ENCODE measurements at places on chromosomes 16 and 17. TPM values are rescaled to one million over a fixed set of nuclear protein-coding genes. Genes with fewer than 3 reads are reported as not detected.

DNA sequence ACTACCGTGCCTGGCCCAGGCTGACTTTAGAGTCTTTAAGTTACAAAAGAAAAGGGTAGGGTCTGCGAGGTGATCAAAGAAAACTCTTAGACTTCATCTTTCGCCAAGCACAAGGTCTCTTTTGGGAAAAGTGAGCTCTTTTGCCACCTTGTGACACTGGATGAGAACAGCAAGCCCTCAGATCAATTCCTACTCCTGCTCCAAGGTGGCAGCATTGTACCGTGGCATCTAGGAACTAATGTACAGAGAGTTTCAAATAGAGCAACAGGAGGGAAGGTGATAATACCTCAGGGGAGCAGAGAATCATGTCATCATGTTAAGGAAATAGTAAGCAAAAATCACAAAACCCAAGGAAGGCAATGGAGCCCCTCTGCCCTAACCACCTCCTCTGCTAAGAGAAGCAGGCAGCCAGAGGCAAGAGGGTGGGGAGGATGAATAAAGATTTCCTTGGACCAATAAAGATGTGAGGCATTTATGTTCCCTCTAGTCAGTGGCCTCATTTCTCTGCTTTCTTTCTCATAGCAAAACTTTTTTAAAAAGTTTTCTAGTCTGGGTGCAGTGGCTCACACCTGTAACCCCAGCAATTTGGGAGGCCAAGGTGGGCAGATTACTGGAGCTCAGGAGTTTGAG lies 2.1 kb upstream of the C17orf78 start:
- DNase-seq: peak; percentile 82

GRCh38 chr16:81367821-81368220 lies 53.1 kb downstream of the GAN start:
- DNase-seq: no peak

Gene GRAP
- polyA plus RNA-seq: 4.6 TPM

DNA sequence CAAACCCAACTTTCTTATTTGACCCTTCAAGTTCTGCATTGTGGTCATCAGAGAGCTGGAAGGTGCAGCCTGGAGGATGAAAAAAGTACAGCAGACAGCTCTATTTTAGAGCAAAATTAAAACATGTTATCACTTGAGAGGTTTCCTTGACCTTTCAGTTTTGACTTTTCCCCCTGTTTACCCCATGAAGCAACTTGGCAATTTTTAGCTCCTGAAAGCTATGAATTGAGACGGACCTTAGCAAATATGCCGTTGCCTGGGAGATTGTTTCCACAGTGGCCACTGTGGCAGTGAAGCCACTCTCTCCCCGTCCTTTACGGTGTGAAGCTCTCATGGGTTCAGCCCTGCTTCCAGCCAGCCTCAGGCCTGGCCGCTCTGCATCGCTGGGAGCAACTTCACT lies 398.6 kb downstream of the CPPED1 start:
- DNase-seq: no peak

Gene KRT9
- polyA plus RNA-seq: not detected

DNA sequence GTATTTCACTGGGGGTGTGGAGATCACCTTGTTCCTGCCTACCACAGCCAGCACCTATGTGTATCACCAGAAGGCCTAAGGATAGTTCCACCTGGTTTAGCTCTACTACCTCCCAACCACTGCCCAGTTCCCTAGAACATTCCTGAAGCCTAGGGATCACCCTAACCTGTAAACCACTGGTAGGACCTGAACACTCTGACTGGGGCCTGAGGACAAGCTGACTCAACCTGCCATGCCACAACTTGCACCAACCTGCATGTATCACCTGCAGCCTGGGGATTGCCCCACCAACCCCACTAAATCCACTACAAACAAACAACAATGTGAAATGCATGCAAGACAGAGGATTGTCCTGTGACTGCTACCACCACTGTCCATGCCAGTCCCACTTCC lies 128.1 kb downstream of the KIF2B start:
- no peak for DNase-seq

Gene IRX5
- polyA plus RNA-seq: 7.9 TPM

DNA sequence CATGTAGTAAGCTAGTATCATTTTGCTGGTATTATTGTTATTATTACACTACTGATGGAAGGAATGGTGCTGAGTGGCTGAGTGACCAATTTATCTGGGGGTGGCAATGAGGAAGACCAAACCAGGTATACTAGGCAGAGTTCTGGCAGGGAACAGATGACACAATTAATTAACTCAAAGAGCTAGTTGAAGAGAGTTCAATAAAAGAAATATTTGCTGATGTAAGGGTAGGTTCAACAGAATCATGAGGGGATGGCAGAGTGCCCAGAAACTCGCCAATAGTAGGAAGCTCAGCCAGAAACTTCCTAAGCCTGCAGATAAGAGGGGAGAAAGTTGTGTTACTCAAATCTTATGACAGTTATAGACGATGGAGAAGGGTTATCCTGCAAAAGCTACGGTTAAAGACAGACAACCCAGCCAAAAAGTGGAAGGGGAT lies 352.5 kb downstream of the KCNJ2 start:
- no peak for DNase-seq

- DNase-seq: peak; percentile 98
Measured at GRCh38 chr17:51046514-51047384, 73.9 kb downstream of the SPAG9 start.

Gene GPR142
- polyA plus RNA-seq: 0.16 TPM

GRCh38 chr16:53334581-53334980 lies 99.7 kb upstream of the RBL2 start:
- no peak for DNase-seq

DNA sequence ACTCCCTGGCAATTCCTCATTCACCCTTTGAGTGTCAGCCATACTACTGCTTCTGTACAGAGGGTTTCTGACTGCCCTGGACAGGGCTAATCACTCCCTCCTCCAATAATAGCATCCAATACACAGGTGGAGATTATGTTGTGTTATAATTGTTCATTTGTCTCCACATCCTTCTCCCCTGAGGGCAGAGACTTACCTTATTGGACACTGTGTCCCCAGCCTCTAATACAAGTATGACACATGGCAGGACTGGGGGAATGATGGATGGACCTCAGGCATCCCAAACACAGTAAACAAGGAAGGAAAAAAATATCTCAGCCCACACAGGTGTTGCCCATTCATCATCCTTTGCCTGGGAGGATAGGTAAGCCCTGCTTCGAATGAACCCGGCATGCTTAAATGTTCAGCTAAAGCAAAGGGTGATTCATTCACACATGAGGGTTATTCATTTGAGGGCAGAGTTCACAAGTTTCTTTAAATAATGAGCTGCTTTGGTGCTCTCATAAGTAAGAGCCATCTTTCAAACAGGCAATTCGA lies 34.8 kb downstream of the MMD start:
- DNase-seq: no peak

Gene DNAH3
- polyA plus RNA-seq: 0.36 TPM

DNA sequence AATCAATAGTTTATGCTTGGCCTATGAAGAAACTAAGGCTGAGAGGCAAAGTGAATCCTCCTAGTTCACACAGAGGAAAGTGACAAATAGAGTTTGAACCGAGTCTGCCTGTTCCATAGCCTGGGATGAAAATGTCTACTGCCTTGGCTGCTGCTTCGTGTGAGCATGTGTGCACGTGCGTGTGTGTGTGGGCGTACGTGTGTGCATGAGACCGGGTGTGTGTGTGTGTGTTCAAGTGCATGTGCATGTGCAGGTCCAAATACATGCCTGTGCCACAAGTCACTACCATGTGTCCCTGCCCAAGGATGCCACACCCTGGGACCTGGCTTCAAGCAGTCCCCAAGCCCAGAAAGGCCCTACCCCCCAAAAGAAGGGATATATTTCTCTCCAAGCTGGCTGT lies 13.6 kb downstream of the SEZ6 start:
- DNase-seq: no peak

- DNase-seq: no peak
Measured at GRCh38 chr16:23824909-23825308, 10.9 kb upstream of the PRKCB start.

Gene DVL2
- polyA plus RNA-seq: 64.6 TPM

DNA sequence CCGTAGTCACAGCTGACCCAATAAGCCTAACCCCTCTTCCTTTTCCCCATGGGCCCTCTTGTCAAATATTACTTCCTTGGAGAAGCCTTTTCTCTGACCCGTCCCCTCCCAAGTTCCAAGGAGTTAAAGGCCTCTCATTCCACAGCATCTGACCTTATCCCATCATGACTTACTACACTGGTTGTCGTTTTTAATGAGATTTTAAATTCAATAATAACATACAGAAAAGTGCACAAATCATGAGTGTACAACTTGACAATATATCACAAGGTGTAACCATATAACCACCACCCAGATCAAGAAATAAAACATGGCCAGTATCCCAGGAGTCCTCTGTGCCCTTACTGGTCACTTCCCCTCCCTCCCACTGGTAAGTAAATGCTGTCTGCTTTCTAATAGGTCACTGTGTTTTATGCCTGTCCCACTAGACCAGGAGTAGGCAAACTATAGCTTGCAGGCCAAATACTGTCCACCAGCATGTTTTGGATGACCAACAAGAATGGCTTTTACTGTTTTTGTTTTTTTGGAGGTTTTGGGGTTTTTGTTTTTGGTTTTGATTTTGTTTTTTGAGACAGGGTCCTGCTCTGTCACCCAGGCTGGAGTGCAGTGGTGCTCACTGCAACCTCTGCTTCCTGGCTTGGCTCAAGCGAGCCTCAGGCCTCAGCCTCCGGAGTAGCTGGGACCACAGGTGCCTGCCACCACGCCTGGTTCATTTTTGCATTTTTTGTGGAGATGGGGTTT lies 1.2 kb upstream of the FDXR start:
- DNase-seq: no peak

Gene TMEM98
- polyA plus RNA-seq: 235 TPM

Gene OR4D2
- polyA plus RNA-seq: not detected

- DNase-seq: no peak
Measured at GRCh38 chr16:70615945-70616344, 30.4 kb upstream of the IL34 start.

DNA sequence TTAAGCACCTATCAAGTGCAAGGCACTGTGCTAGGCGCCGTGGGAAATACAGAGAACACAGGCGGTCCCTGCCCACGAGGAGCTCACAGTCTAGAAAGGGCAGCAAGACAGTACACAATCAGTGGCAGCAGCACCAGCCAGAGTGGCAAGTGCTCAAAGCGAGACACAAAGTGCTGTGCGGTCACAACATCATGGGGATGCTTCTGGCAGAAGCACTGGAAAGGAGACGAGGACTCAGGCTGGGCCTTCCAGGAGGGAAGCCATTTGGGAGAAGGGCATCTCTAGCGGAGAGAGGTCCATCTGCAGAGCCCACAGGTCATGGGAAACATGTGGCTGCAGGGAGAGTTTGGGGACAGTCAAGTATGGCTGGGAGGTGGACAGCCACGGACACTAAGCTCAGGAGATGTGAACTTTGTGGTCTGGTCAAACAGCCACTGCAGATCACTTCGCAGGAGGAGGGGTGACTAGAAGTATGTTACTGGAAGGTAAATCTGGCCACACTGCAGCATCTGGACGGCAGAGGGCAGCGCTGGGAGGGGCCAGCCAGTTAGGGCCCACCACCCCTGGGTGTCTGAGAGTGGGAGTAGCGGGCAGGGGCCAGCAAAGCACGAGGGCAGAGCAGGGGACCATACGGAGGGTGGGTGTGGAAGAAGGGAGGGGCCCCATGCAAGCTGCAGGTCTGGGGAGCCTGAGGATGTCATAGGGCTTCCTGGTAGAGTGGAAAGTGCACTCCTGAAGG lies 71.1 kb downstream of the N4BP1 start:
- no peak for DNase-seq

DNA sequence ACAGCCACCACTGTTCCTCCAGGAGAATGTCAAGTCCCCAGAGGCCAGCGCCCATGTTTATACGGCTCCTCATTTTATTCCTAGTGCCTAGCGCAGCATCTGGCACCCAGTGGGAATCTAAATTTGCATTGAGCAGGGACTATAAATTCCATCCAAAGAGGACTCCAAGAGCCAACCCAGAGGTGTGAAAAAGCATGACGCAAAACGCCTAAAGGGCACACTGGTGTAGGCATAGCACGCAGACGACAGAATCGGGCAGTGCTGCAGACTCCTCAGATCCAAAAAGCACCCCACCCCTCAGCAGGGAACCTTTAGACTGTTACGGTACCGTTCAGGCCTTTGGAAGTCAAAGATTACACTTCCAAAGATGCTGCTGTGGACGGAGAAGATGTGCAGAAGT lies 19.5 kb downstream of the TEKT5 start:
- DNase-seq: no peak

Gene MC1R
- polyA plus RNA-seq: 3.1 TPM

DNA sequence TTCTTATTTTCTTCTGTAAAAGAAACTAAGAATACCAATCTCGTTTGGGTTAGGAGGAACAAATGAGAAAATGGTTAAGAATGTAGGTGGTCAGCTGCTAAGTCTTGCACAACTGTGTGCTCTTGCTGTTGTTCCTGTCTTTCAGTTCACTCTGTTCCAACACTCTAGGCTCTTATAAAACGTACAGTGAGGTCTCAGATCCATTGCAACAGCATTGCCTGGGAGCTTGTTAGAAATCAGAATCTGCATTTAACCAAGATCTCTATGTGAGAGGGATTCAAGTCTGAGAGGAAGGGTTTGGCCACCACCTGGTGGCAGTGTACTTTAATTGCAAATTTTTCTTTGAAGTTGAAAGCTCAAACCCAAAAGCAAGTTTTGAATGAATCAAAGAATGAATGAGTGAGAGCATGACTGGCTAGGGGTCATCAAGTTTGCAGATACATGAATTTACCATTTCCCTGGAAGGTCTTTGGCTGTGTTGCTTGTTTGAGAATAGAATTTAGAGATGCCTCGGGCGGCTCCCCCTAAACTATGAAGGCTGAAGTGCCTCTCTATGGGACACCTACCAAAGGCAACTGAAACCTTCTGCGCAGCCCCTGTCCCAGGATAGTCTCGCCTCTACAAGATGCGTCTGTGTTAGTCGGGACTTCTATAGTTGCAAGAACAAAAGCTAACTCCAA lies 2.5 kb downstream of the ALOX15B start:
- DNase-seq: no peak

DNA sequence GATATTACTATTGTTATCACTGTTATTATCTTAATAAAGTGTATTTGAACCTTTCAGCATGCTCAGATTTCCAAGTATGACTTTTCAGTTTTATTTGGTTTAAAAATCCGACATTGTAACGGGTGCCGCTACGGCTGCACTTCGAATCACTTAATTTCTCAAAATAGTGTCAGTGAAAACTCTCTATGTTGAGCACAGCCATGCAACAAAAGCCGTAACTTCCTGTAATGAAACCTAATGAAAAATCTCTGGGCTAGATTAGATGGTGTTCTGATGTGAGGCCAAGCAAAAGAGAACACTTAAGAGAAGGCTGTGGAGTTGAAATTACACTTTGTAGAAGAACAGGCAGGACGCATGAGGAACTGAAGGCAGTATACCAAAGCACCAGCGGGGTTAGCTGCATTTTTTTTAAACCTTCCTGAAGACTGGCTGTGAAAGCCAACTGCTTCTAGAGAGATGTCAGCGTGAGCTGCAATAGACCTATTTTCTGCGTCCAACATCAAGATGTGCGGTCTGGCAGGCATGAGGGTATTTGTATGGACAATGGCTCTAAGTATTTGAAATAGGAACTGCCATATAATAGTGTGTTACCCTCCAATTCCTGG lies 1545.0 kb upstream of the GOT2 start:
- no peak for DNase-seq

Gene IL34
- 0.87 TPM for polyA plus RNA-seq

All from renal pelvis (tissue), 12 donors.